ENCODE measurements at places on chromosomes 5 and 9.

- DNase-seq = peak; percentile 17
Measured at GRCh38 chr9:98045234-98046179, 11.0 kb upstream of the NANS start.

GRCh38 chr9:136693490-136694162, 6.4 kb upstream of the AGPAT2 start:
- no peak for DNase-seq

- DNase-seq = no peak
Measured at GRCh38 chr9:126650404-126651341, 36.9 kb downstream of the LMX1B start.

- DNase-seq = no peak
Measured at GRCh38 chr5:41763081-41763480, 107.1 kb downstream of the OXCT1 start.

GRCh38 chr9:129282272-129282671, 104.2 kb upstream of the IER5L start:
- no peak for DNase-seq

GRCh38 chr9:85943757-85944430, 2.9 kb downstream of the NAA35 start:
- no peak for DNase-seq

GRCh38 chr9:3479514-3480352, 46.1 kb downstream of the RFX3 start:
- DNase-seq = no peak

- DNase-seq = no peak
Measured at GRCh38 chr5:172792701-172793570, 21.9 kb upstream of the DUSP1 start.

GRCh38 chr5:89707891-89708290, 701.7 kb downstream of the CETN3 start:
- DNase-seq = no peak

GRCh38 chr9:133955821-133956411, 36.2 kb downstream of the VAV2 start:
- no peak for DNase-seq

- DNase-seq = no peak
Measured at GRCh38 chr9:8879284-8879683, 1079.7 kb upstream of the DMAC1 start.

- no peak for DNase-seq
Measured at GRCh38 chr5:36528588-36528987, 77.8 kb upstream of the SLC1A3 start.

- DNase-seq = no peak
Measured at GRCh38 chr9:128877852-128878251, 3.9 kb downstream of the KYAT1 start.

DNA sequence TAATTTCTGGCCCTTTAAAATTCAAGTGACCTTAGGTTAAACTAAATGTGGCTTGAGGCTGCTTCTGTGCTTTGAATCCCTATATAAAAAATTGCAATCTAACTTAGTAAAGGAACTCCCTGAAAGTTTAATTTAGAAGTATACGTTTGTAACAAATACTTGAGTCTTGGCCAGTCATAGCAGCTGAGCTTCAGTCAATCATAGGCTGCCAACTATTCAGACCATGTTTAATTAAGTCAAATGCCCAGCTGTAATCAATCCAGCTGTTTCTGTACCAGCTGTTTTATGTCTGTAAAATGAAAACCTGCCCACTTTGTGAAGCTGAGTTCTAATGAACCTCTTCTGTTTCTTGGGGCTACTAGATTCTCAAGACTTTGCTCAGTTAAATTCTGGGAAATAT, 760.1 kb downstream of the MAT2B start:
- no peak for DNase-seq

DNA sequence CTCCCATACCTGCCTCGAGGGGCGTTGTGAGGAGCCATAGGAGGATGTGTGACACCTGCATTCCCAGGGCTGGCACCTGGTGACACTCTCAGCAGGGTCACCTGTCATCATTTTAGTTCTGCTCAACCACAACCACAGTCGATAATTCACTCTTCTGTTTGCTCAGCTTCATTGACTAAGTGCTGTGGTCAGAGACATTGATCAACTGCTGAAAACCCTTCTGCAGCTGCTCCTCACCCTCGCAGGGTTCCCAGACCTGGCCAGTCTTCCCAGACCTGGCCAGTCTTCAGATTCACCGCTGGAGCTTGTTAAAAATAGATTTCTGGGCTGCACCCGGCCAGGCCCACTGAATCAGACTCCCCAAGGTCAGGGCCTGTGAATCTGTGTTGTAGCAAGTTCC, 92.8 kb downstream of the MVB12B start:
- no peak for DNase-seq

DNA sequence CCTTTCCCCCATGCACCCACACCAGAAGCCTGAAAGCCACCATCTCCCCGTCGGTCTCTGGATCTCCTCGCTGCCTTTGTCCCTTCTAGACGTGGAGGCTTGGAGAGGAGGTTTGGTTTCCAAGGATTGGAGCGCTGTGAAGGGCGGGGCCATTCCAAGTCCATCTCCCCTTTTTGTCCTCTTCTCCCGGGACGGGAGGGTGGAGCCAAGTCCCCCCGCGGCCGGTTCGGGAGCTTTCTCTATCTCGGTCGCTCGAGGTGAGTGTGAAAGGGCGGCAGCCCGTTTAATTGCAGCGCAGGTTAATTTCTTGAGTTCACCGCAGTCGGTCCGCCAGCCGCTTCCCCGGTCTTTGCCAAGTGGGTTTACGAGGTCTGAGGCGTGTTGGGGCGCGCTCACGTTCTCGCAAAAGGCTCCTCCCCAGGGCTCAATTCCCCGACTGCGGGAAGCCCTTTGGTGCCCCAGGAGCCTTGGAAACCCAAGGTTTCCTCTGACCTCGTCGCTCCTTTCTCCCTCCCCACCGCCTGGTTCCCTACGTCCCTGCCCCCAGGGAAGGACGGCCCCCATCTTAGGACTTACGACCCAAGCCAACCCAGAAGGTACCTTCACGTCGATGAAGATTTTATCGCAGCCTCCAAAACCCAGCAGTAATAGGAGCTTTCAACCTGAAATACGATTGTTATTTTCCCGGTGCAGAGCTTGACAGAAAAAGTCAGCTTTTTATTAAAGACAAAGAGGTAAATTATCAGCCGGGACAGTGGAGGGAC, 2.8 kb upstream of the ZNF462 start:
- DNase-seq = no peak

- no peak for DNase-seq
Measured at GRCh38 chr9:116844621-116845020, 157.5 kb downstream of the TRIM32 start.

GRCh38 chr5:102800427-102800826, 45.3 kb downstream of the PAM start:
- DNase-seq = no peak

DNA sequence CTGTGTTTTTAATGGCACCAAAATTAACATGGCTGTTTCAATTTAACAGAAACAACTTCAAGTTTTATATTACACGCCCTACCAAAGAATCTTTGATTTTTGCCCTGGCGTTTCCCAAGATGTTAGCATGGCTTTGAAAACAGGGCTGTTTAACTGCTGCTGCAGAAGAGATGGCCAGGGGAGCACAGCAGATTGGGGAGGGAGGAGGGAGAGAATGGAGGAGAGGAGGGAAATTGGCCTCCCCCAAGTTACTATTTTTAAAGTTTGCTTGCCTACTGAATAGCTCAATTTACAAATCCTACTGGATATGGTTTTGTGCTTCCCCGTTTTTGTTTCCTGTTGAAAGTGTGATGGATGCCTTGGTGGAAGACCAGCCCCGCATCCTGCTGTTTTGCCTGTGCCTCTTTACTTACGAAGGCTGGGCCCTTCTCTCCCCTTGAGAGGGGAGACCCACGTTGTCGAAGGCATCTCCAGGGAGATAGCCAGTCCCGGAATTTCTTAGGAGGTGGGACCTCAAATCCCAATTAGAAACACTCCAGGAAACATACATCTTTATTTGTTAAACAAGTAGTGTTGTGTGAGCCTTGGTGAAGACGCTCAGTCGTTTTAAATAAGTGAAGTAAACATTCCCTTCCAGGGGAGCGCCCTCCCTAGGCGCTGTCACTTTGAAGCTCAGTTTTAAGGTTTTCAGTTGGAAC, 98.6 kb downstream of the AOPEP start:
- no peak for DNase-seq

- DNase-seq = no peak
Measured at GRCh38 chr5:139295346-139296057, 2.0 kb downstream of the MATR3 start.

GRCh38 chr5:10505517-10506095, 58.3 kb upstream of the ANKRD33B start:
- DNase-seq = no peak

DNA sequence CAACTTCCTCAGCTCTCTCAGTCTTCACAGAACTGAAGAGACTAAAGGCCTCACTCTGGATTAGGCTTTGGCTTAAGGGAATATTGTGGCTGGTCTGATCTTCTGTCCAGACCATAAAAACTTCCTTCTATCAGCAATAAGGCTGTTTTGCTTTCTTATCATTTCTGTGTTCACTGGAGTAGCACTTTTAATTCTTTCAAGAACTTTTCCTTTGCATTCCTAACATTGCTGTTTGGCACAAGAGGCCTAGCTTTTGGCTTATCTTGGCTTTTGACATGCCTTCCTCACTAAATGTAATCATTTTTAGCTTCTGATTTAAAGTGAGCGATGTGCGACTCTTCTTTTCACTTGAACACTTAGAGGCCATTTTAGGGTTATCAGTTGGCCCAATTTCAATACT, 88.7 kb upstream of the ACOT12 start:
- no peak for DNase-seq

- DNase-seq = no peak
Measured at GRCh38 chr5:74517700-74518099, 122.8 kb downstream of the ENC1 start.

DNA sequence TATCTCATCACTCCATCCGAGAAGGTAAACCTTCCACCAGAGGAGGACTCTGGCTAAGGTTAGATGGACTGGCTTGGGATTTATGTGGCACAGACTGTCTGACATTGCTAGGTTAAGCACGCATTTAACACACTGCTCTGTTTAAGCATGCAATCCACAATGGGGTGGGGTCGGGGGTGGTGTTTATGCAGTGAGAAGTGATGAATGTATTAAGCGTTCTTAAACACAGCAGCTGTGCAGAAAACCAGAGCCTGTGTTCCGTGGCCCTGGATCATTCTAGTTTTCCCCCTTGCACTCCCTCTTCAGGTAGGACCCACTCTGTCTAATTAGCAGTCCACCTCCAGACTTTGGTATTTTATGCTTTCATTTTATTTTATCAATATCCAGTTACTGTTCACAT, 46.4 kb downstream of the STXBP1 start:
- DNase-seq = no peak

DNA sequence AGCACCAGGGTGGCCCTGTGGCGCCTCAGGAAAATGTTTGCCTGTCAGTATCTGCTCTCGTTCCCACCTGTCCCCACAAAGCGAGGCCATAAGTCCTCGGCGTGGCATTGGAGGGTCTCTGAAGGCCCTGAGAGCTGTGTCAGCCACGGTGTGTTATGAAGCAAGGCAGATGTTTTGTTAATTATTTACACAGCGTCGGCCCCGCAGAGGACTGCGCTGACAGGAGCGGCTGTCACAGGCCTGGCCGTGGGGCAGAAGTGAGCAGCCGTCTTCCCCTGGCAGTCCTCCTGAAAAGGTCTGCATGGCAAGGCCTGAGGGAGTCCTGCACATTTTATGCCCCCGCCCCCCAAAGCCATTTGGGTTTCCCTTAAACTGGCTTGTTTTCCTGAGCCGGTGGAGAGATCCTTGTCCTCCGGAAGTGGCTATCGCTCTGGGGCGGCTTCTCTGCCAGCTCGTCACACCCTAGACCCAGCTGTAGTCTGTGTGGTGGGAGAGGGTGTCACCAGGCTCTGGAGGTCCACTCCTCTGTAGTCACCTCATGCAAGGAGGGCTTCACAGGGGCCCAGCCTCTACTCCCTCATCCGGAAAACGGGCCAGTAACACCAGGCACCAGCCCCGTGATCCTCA, 6.2 kb downstream of the NEK6 start:
- no peak for DNase-seq

DNA sequence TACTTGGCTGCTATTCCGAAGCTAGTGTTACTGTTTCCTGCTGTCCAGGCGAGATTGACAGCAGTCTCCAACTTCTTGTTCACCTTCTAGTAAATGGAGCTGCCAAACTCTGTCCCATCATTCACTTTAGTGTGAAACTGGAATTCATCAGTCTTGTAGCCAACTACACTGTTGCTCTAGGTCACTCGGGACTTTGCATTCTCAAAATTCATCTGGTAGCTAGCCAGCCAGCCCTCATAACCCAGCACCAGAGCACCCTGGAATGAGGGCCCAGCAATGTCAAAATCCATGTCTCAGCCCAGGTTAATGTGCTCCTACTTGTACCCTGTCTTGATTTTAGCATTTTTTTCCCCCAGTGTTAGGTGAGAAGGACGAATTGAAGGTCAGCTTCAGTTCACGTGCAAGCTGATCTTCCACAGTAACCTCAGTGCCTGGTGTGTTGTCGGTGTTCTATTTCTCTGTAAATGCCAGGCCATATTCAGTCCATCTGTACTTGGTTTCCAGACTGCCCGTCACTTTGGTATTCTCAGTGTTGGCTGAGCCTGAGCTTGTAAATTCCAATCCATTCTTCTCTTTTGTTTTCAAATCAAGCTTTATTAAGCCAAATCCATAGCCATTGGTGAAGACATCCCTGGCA, 28.9 kb downstream of the ZNF169 start:
- no peak for DNase-seq

DNA sequence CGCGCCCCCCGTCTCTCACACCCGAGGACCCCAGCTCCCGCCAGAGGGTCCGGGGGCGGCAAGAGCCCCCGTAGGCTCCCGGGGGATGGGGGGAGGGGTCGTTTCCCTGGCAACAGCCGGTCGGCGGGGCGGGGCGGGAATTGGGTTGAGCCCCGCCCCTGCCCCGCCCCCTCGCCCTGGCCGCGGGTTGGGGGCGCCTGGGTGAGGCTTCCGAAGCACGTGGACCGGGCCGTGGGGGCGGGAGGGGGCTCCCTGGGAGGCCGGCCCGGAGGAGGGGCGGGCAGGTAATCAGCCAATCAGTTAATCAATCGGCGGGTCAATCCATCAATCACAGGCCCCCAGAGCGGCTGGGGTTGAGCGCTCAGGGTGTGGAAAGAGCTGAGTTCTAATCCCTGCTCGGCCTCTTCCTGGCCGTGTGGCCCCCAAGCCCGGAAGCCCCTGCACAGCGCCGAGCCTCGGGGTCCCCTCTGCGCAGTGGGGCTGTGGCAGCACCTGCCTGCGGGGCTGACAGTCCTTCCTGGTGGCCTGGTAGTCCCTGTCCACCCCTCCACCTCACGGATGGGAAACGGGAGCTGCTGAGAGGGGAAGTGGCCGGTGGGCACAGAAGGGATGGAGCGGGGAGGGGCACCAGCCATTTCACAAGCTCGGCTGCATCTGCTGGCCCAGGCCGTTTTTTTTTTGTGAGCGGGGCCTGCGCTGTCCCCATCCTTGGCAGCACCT, 174.2 kb upstream of the IER5L start:
- DNase-seq = no peak

- DNase-seq = no peak
Measured at GRCh38 chr5:69043655-69043996, 50.2 kb upstream of the SLC30A5 start.

- DNase-seq = no peak
Measured at GRCh38 chr9:131385296-131385695, 8.6 kb upstream of the PRRC2B start.

DNA sequence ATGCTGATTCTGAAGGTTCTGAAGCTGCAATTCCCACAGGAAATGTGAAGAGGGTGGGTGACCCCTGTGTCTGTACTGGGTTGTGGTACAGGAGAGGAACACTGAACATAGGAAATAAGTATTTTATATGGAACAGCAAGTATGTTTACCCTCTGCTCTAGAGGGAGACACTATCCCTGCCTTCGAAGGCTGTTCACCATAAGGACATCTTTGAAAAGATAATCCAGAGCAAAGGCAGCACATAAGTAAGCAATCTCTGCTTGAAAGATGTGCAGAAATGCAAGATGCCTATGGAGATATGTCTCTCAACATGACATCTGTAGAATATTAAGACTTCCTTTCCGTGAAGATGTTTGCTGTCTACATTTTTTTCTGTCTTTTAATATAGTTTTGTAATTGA, 184.4 kb upstream of the EFNA5 start:
- no peak for DNase-seq
